GM10248 (cell line): ENCODE measurements at places on chromosomes 2 and 18.

- no peak for DNase-seq
These were observed 9.1 kb upstream of the UBXN4 start for GRCh38 chr2:135732561-135732960.

DNA sequence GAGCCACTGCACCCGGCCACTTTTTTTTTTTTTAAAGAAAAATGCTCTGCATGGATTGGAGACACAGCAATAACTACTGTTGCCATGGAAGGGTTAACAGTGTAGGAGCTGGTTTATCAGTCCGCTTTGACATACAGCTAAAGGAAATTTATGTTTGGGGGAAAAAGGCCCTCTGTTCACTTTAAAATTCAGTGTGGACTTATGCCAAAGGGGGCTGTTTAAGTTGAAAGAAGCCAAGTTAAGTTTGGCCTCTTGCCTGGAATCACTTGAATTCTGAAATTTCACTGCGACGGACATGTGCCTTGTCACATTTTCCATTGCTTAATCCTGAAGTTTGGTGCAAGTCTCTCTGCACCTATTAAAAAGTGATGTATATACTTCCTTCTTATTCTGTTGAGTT is 3.1 kb downstream of the KCNE4 start:
- no peak for DNase-seq

DNA sequence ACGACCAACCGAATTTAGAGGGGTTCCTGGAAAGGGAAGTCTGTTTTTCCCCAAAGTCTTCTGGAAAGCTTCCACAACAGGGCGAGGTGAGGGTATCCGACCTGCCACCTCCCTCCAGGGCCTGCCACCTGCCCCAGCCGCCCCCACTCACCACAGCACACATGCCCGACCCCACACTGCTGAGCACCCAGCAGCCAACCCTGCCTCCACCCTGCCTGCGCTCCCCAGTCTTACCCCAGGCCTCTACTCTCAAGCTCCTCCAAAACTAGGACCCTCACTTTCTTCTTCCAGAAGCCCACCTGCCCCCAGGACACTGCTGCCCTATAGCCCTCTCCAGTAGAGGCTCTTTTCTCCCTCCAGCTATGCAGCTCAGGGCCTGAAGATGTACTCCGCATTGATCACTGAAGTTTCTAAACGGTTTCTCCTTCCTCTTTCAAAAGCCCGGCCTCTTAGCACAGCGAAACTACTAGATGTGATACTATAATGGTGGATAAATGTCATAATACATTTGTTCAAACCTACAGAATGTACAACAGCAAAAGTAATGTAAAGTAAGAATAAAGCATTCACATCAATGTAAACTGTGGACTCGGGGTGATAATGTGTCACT is 128.8 kb upstream of the SLC1A4 start:
- DNase-seq = peak; percentile 61

GRCh38 chr2:207682557-207682956 is 28.9 kb upstream of the CCNYL1 start:
- DNase-seq = no peak

- no peak for DNase-seq
These were observed 11.1 kb downstream of the ATG16L1 start for GRCh38 chr2:233262562-233262961.

- DNase-seq = no peak
These were observed 145.1 kb upstream of the CCDC195 start for GRCh38 chr2:224861266-224861665.

GRCh38 chr2:144513388-144514101 is 6.4 kb downstream of the ZEB2 start:
- DNase-seq = no peak

GRCh38 chr2:207727261-207727660 is 15.8 kb downstream of the CCNYL1 start:
- no peak for DNase-seq

DNA sequence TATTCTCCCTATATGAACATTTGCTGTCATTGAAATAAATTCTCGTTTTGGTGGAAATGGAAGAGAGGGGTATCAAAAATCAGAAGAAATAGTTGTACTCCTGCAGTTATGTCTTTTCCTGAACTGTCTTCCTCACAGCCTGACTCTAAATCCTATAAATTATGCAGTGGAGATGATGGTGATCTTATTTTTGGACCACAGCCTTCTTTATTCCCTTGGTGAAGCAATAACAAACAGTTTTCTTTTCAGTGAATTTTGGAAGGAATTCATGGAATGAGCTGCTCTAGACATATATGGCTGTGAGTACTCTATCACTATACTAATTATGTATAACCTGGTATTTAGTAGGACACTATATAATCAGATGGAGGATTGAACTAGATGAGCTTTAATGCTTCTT is 1.7 kb upstream of the SLC25A12 start:
- DNase-seq = no peak

DNA sequence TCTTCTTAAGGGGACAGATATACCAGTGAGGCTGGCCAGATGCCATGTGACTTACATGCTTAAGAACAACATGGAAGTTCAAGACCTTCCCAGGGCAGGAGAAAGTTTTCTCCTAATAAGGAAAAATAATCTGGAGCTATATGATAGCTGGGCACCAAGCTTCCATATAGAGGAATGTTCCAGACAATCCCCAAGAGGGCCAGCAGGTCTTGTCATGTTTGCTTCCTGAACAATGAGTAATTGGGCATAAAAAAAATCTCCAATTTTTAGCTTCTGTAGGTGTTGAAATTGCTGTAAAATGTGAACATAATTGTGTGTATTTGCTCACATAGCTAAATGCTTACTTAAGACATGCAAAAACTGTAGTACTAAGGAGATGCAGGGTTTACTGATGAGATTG is 809.5 kb upstream of the PIK3C3 start:
- no peak for DNase-seq

- DNase-seq = no peak
These were observed 420.7 kb downstream of the METTL4 start for GRCh38 chr18:2150566-2150965.

- DNase-seq = no peak
These were observed 30.0 kb downstream of the FHL2 start for GRCh38 chr2:105368759-105369408.

- DNase-seq = no peak
These were observed 90.6 kb downstream of the SNTG2 start for GRCh38 chr2:1041012-1041805.

DNA sequence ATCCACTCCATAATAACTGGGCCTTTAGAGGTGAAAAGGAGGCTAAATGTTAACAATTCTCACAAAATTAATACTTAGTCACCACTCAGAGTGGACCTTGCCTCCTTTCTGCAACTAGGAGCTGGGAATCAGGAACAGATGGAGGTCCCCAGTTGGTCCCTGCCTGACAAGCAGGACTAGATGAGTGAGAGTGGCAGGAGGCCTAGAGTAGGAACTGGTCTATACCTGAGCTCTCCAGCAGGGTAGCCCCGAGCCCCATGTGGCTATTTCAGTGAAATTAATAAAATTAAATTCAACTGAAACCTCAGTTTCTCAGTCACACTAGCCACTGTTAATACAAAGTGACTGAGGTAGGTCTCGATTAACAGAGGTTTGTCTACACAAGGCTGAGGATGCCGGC is 150.5 kb downstream of the MYO5B start:
- no peak for DNase-seq

DNA sequence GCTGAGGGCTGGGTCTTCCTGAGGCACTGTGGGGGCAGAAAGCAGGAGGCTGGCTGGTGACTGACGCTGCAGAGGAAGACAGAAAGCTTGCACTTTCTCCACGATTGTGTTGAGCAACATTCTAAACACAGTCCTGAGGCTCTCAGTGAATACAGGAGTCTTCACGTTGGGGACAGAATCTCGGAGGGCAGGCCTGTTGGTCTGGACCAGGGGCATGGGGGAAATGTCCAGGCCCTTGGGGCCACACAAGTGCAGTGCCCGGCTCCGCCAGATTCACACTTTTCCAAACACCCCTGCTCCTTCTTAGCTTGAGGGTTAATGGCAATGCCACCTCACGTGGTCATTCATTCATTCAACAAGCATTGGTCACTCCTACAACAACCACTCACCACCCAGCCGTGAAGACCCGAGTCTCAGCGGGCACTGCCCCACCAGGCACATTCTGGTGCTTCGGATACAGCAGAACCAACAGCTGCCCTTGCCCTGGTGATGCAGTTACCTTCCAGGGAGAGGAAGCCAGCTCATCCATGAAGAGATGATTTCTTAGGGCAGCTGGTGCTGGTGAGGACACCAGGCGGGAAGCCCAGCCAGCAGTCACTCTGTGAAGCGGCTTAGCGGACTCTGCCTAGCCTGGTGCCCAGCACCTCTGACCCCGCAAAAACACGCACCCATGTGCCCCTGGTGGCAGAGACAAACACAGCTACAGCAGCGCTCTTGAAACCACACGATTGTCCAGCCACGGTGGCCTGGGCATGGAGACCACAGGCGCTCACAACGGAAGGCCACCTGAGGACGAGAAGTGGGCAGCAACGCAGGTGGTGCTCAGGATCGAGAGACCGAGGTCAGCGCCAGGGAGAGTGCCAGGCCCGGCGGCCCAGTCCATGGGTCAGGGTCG is 10.9 kb upstream of the GPC1 start:
- DNase-seq = no peak

- no peak for DNase-seq
These were observed 321.9 kb upstream of the RAB12 start for GRCh38 chr18:8287196-8287885.

- no peak for DNase-seq
These were observed 474.6 kb downstream of the EPHA4 start for GRCh38 chr2:221097568-221097915.

DNA sequence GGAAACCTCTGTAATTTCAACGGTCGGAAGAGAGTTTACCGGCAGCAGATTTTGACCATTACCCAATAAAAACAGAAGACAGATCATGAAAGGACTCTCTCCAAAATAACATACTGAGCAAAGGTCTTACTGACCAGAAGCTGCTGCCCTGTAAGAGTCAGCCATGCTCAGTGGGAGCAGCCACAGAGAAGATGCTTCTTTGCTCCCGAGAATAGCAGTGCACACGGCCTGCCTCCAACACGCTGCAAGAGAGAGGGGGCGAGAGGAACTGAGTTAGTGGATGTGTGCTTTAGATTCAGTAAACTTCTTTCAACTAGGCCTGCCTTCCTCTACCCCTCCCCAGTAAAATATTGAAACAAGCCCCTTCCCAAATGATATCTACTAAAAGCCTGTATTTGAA is 103.7 kb downstream of the NCK2 start:
- DNase-seq = no peak

DNA sequence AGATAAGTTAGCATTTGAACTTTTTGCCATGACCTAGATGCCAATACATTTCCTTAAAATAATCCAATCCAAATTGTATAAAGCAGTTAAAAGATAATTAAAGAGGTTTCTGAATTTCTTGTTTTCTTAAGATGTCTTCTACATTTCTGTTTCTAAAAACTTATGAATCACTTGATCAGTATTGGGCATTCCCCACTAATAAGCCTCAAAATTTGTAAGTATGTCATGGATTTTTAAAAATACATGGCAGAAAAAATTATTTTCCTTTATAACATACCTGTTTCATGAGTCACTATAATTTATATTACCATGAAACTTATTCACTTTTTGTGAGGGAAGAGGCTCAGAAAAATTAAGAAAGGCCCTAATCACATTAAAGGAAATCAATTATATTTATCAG is 90.3 kb upstream of the TFPI start:
- DNase-seq = no peak

DNA sequence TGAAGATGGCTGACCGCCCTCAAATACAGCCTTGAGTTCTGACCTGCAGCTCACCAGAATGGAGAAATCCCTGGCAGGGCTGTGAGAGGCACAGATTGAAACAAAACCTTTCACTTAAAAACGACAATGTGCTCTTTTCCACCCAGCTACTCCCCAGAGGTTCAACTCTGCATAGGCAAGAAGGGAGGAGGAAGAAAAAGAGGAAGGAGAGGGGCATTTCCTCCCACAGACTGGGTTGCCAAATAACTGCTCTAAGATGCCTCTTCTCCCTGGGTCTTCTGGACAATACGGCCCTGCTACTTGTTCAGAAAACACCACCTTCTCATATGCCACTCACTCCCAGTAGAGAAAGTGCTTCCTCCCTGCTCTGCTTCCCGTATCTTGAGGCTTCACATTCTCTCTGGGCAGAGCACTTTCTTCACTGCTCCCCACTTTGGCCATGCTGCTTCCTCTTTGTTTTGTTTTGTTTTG is 136.4 kb upstream of the SLC1A4 start:
- no peak for DNase-seq

GRCh38 chr2:96495982-96496629 is 9.1 kb downstream of the NEURL3 start:
- no peak for DNase-seq

GRCh38 chr2:224069172-224069571 is 30.1 kb upstream of the SERPINE2 start:
- DNase-seq = no peak
